ENCODE measurements at places on chromosomes 1 and 21.

DNA sequence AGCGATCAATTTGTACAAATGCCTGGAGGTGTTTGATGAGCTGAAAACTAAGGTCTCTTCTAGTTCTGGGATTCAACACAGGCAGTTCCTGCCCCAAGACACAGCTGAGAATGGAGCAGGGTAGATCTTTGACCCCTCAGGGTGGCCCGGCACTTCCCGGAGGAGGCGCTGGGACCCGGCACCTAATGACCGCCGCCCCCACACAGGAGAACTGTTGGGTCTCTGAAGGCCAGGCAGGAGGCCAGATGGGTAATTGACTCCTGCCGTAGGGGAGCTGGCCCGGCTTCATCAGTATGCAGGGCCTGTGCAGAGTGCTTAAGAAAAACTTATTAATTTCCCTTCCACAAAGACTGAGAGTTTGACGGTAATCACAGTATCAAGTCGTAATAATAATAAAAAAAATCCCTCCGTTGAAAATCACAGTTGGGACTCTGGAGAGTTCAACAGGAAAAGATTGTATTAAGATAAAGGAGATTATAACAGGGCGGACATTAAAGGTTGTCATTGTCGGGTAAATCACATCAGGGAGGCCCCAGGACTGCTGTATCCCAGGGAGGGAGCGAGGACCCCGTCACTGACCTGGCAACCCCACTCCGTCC lies 51.7 kb downstream of the UBIAD1 start:
- no peak for DNase-seq

GRCh38 chr1:33150522-33150921 lies 31.3 kb downstream of the TRIM62 start:
- DNase-seq: no peak

DNA sequence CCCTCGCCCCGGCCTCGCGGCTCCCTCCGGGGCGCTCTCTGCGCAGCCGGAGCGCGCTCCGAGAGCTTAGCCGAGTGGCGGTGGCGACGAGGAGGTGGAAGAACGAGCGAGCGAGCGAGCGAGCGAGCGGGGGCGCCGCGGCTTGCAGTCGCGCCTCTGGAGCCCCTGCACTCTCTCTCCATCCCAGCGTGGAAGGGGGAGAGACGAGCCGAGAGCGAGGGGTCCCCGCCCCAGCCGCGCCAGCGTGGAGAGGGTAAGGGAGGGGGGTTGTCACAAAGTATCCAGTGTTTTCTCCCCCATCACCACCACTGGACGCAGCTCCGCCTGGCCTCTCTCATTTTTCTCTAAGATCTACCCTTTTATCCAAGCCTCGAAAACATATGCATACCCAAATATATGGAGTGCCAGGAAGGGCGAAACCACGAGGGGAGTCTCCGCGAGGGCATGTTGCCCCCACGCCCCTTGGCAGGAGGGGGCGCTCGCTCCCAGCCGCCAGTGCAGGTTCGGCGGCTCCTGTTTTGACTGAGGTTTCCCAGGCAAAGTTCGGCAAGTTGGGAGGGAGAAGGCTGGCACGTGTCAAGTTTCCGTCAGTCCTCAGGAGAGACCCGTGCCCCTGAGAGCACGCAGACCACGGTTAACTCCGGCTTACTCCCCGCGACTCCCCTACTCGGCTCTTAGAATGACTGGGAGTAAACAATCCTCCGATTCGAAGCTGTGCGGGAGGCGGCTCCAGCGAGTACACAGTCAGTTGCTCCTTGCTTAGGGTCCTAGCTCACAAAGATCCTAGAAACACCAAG lies 569 bp upstream of the DAB1 start:
- DNase-seq: no peak

- no peak for DNase-seq
Observed at GRCh38 chr1:92538413-92539061, 51.8 kb upstream of the GFI1 start.

- no peak for DNase-seq
Observed at GRCh38 chr1:54215523-54215922, 15.6 kb downstream of the MRPL37 start.

DNA sequence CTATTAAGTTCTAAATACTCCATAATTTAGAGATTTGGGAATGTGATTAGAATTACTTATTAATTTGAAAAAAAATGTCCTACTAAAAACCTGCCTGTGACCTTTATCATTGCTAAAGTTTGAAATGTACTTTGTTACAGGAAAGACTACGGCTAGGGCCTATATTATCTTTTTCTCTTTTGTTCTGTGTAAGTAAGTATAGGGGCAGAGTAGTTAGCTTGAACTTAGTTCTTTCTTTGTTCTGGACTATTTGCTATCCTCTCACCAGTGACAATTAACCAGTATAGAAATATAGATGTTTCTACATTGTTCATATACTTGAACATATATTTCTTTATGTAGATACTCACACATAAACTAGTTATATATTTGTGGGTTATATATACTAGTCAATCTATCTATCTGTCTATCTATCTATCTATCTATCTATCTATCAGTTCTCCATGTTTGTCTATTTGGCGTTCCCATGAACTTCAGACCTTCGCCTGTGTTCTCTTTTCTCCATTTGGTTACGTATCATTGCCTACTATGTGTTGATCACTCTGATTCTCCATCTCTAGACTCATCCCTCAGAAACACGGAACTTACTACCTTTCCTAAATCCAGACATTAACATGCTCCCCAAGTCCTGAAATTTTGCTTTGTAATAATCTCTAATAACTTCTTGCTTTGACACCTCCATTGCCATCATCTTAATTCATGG lies 3.3 kb downstream of the PTPRC start:
- no peak for DNase-seq

DNA sequence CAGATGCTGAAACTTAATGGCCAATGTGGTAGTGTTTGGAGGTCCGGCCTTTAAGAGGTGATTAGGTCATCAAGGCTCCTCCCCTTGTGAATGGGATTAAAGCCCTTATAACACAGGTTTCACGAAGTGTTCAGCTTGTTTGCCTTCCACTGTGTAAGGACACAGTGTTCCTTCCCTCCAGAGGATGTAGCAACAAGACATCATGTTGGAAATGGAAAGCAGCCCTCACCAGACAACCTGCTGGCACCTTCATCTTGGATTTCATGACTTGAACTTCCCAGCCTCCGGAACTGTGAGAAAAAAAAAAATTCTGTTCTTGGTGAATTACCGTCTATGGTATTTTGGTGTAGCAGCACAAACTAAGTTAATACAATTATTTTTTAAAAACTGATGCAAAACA lies 613.8 kb downstream of the KIF26B start:
- no peak for DNase-seq

- DNase-seq: no peak
Observed at GRCh38 chr1:84571150-84571535, 3.1 kb downstream of the CTBS start.

GRCh38 chr1:15178571-15179484 lies 25.3 kb downstream of the TMEM51 start:
- DNase-seq: no peak

DNA sequence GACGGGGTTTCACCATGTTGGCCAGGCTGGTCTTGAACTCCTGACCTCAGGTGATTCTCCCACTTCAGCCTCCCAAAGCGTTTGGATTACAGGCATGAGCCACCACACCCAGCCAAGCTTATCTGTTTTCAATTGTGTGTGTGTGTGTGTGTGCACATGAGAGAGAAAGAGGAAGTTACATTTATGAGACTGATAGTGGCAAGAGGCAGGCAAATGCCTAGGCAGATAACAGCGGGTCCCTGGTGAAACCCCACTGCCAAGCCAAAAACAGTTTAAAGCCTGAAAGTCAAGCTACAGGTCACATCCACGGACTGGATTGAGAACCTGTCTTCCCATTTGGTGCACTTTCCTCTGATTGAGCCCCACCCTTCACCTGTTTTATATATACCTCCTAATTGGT lies 35.1 kb upstream of the IFNGR2 start:
- DNase-seq: no peak

- DNase-seq: no peak
Observed at GRCh38 chr1:85245891-85246290, 13.6 kb downstream of the C1orf52 start.

DNA sequence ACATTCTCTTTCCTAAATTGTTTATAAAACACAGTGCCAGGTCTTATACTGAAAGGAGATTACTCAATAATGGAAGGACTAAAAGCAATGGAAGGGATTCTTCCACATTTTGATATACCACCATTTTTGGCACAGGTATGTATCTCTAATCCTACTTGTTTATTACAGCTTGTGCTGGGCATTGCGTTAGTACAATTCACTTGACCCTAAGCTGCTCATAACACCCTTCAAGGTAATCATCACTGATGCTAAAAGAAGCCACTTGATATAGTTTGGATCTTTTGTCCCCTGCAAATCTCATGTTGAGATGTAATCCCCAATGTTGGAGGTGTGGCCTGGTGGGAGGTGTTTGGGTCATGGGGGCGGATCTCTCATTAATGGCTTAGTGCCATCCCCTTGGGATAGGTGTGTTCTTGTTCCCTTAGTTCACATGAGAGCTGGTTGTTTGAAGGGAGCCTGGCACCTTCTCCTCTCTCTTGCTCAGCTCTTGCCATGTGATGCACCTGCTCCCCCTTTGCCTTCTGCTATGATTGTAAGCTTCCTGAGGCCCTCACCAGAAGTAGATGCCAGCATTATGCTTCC lies 71.1 kb downstream of the NIBAN1 start:
- no peak for DNase-seq

GRCh38 chr1:156750711-156751450 lies 594 bp downstream of the HDGF start:
- no peak for DNase-seq
